ENCODE measurements at places on chromosomes 1 and 21.

DNA sequence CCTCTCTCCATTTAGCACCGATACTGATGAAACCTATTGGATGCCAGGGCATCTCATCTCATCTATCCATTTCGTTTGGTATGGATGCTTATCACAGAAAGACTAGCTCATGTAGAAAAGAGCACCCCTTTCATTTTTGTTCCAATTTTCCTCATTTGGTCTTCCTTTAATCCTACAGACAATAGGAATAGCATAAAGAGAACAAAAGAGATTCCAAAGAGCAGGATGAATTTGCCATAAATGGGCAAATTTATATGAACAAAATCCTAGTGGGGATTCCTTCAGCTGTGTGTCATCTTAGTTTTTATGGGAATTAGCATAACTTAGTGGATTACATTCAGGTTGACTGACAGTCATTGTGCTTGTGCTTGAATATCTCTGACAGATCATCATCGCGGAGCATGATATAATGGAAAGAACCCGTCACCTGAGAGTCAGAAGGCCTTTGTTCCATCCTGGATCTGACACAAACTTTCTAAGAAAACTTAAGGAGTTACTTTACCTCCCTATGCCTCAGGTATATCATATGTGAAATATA lies 777.5 kb upstream of the ADGRL2 start:
- DNase-seq: no peak

GRCh38 chr1:39332291-39332690 lies 127.8 kb downstream of the MACF1 start:
- no peak for DNase-seq

DNA sequence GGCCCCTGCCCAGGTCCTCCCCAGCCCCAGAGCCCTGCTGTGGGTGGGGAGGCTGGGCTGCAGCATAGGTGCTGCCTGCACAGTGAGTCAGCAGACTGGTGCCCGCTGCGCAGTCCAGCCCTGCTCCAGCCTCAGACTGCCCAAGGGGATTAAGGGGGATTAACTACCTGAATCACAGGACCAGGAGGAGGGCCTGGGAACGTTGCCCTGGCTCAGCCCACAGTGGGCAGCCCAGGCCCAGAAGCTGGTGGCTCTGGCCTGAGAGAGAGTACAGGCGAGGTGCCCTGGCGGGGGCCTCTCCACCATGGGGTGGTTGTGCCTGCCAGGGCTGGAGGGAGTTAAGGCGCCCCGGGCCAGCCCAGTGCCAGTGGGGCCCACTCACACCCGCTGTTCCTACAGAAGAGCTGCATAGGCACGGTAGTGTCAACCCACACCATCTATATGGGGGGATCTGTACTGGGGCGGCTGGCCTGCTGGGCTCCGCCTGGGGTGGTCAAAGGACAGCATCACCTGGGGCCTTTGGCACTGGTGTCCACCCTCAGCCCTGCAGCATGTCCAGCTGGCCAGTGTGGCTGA lies 2.3 kb downstream of the OBSCN start:
- DNase-seq: no peak

DNA sequence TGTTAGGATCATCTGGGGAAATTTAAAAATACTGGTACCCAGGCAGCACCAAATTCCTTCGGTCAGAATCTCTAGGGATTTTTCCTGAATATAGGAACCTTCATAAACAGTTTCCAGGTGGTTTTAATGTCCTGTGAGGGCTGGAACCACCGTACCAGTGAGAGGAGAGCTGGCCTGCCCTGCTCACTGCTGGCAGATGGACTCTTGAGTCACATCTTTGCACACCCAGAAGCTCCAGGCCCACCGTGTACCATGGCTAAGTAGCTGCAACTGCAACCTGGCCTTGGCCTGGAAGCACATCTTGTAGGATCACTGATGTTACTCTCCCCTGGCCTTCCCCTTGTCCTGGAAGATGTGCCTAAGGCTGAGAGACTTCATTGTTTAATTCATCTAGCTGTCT lies 181.5 kb downstream of the DISC1 start:
- no peak for DNase-seq

GRCh38 chr1:193658691-193659090 lies 472.3 kb upstream of the B3GALT2 start:
- no peak for DNase-seq

GRCh38 chr1:227263869-227264268 lies 54.4 kb downstream of the CDC42BPA start:
- no peak for DNase-seq

GRCh38 chr1:241582921-241583321 lies 50.7 kb downstream of the KMO start:
- no peak for DNase-seq

GRCh38 chr21:37546949-37547614 lies 180.5 kb downstream of the DYRK1A start:
- DNase-seq: no peak

DNA sequence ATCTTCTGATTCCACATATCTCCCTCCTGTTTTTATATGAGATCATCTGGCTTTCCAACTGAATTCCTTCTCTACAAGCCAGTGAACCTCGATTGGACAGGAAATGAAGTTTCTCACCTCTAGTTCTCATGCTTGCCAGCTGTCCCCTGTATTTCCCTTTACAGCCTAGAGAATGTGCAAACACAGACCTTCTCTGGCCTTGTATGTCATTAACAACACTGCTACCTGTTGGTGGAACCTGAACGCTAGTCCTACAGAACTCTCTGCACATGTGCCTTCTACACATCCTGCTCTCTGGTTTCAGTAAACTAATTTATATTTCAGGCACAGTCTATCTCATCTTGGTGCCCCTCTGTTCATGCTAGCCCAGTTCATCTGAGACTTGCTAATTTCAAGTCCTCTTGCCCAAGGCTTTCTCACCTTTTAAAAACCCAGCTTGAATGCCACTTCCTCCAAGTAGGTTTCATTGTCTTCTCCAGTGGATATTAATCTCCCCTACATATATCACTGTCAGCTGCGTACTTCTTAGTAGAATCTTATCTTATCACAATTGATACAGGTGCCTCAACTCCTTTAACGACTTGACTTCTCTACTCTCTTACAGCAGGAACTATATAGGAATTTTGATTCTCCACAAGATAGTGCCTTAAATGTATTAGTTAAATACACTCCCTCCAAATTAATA lies 549.9 kb downstream of the PLPP3 start:
- DNase-seq: no peak

DNA sequence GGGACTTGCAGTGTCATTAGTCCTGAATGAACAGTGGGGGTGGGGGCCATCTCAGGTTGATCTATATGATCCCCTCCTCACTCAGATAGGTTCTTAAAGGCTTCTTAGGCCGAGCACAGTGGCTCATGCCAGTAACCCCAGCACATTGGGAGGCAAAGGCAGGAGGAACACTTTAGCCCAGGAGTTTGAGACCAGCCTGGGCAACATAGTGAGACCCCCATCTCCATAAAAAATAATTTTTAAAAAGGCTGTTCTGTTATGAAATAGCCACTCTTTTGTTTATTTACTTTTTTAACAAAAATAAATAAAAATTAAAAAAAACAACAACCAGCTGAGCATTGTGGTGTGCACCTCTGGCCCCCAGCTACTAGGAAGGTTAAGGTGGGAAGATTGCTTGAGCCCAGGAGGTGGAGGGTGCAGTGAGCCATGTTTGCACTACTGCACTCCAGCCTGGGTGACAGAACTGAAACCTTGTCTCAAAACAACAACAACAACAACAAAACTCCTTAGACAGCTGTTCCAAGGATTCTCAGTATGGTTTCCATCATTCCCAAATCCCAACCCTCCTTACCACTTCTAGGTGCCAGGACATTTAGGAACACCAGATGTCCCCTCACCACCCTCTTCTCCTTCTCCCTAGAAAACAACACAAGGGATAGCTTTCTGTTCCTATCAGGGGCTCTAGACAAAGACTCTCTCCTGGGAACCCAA lies 2.0 kb upstream of the TRAPPC3 start:
- DNase-seq: no peak

GRCh38 chr1:232066521-232066920 lies 439.9 kb downstream of the DISC1 start:
- no peak for DNase-seq

- no peak for DNase-seq
Observed at GRCh38 chr1:84889437-84889836, 3.6 kb downstream of the LPAR3 start.

DNA sequence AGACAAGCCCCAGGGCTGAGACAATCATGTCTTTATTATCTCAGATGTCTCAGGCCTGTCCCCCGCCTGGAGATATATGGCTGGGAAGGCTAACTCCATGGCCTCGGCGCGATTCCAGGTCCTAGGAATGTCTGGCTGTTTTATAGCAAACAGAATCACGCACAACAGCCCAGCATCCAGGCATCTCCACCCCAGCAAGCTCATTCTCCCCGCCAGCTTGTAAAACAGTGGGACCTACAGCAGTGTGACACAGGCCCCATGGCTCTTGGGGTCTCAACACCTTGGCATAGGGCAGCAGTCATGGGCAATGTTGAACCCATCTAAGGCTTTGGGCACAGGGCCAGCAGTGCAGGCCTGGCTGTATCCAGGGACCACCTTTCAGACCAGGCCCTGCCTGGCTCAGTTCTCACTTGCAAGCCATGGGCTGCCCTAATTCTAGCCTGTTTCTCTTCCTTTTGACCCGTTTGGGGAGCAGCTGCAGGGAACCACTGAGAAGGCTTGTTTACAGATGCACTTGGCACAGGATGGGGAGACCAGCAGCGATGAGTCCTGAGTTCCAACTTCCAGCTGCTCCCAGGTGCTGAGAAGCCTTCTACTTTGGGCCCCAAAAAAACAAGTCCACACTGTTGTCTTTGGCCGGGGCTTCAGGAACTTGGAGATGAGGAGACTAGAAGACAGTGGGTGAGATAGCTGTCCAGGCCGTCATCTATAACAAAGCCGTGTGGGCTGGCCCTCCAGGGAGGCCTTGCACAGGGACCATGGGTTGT lies 34.4 kb downstream of the WNT4 start:
- no peak for DNase-seq
